ENCODE measurements at places on chromosomes 11 and 22. TPM values are rescaled to one million over a fixed set of nuclear protein-coding genes. Genes with fewer than 3 reads are reported as not detected.

GRCh38 chr11:62419943-62420342, 1.1 kb downstream of the SCGB1A1 start:
- no peak for DNase-seq

Gene LGALS12
- 0.34 TPM for polyA plus RNA-seq

Gene APOL3
- polyA plus RNA-seq, result 16.6 TPM

DNA sequence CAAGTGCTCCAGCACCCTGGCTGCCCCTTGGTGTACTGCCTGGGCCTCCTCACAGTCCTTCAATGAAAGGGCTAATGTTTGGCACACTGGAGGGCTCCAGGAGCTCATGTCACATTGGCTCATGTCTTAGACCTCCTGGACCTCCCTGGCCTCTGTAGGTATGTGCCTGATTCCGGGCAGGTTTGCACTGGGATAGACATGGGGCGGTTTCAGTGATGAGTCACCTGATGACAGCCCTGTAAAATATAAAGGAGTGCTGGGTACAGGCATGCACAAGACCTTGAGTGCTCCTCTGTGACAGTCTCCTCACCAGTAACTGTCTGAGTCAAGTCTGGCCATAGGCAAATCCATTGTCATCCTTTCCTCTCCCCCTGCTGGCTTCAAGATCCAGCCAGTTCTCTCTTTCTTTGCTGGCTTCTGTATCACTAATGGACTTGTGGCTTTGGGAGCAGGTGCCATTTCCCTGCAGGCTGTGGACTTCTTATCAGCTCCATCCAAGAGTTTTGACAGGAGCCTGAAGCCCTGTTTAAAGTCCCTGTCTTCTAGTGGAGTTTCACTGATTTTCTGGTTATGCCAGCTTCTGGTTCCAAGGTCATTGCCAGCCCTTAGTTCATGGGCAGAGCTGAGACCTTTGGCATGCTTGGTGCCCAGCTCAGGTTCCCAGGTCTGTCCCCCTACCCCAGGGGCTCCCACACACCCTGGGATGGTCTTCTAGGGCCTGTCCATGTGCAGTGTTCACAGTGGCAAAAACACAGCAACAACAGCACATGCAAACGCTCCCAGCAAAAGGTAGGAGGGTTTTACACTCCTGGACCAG, 22.7 kb upstream of the P2RY2 start:
- DNase-seq, result no peak

GRCh38 chr22:17710023-17710422, 64.2 kb downstream of the BID start:
- DNase-seq, result no peak

Gene DEUP1
- 0.86 TPM for polyA plus RNA-seq

DNA sequence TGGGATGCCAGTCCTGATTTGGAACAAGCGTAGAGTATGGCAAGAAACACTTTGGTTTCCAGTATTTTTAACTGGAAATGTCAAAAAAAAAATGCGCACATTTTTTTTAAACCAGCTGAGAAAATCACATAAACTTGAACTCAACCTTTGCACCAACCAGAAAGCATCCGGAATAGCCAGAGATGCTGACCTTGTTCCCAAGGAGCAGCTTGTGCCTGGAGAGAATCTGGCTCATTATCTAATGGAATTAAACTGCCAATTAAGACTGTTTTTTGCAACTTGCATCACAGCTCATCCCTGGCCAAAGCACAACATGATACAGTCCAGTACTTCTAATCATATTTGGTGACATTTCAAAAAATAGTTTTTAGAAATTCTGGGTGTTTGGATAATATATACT, 8.4 kb upstream of the ETS1 start:
- DNase-seq, result no peak
